ENCODE measurements at places on chromosomes 12 and 14.

DNA sequence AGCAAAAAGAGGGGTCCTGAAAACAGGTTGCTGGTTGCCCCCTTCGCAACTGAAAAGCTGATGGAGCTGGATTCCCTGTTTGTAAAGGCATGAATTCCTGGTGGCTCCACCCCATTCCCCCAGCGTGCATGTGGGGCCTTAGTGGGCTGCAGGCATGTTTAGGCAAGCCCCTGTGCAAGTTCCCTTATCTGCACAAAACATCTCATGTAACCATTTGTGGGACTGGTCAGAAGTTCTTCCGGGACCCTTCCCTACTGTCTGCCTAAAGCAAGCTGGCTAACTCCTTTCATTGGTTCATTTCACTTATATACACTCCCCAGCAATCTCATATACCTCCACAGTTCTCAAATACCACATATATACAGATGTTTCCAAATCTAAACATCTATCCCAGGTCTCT lies 24.0 kb upstream of the HIGD1C start:
- DNase-seq: no peak

GRCh38 chr12:26124446-26125399 lies at the start of gene BHLHE41:
BHLHE41 (minus strand) TSS chr12:26125037; CDS start chr12:26124779, 258 bp downstream.
- no peak for DNase-seq

- DNase-seq: no peak
Measured at GRCh38 chr12:5236022-5236640, 192.5 kb downstream of the KCNA5 start.

DNA sequence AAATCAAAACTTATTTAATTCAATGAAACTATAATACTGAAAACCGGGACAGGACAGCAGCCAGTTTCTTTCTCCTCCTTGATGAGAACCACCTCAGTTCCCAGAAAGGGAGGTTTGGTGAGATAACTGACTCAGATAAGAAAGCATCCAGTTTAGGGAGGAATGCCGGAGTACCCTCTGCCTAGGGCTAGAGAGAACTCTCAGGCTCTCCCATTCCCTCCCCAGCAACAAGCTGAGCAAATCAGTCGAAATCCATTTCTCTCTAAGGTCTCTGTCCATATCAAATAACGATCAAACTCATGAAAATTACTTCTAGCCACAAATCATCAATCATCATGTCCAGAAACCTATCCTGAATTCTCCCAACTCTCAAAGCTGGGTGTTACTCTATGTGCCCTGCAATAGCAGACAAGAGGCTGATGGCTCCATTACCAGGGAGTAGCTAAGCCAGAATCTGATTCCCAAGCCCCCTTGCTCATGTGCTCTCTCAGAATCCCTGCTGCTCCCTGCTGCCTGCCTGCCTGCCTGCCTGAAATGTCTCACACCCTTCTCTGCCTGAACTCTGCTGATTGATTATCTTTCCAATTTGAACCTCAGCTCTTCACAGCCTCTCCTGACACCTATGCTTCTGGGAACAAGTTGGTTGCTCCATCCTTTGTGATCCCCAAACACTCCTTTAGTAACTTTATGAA lies 49.4 kb downstream of the SLC25A47 start:
- DNase-seq: no peak

- no peak for DNase-seq
Measured at GRCh38 chr12:6695313-6696045, 5.1 kb downstream of the PIANP start.

- DNase-seq: no peak
Measured at GRCh38 chr14:105939810-105940508, 413.6 kb downstream of the TMEM121 start.

GRCh38 chr14:71362920-71363584 lies 455.8 kb downstream of the PCNX1 start:
- no peak for DNase-seq

- DNase-seq: no peak
Measured at GRCh38 chr14:96509457-96510090, 7.4 kb downstream of the PAPOLA start.

GRCh38 chr12:6708960-6709394 lies 8.4 kb upstream of the PIANP start:
- DNase-seq: no peak

GRCh38 chr12:64797156-64797555 lies 27.3 kb upstream of the TBC1D30 start:
- no peak for DNase-seq

DNA sequence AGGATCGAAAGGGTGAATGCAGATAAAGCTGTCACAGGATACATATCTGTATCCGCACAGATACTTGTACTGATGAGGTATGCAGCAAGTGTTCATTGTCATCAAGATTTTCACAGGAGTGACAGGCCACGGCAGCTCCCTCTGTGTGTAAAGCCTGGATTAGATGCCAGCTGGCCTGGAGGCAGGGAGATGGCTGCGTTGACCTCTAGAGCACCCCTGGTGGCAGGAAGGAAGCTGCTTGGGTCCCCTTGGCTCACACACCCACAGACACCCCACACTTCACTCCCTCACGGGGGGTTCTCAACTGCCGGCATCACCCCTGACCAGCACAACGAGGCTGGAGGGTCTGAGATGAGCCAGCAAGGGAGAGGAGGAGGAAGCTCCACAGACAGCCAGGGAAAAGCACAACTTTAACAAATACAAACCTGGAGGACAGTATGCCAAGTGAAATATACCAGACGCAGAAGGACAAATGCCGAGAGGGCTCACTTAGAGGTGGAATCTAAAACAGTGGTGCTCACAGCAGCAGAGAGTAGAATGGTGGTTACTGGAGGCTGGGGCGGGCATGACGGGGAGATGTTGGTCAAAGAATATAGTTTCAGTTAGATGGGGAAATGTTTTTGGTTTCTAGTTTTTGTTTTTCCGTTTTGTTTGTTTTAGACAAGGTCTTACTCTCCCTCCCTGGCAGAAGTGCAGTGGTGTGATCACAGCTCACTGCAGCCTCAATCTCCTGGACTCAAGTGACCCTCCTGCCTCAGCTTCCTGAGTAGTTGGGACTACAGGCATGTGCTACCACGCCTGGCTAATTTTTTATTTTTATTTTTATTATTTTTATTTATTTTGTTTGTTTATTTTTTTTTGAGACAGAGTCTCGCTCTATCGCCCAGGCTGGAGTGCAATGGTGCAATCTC lies 45.7 kb downstream of the TEAD4 start:
- DNase-seq: no peak

DNA sequence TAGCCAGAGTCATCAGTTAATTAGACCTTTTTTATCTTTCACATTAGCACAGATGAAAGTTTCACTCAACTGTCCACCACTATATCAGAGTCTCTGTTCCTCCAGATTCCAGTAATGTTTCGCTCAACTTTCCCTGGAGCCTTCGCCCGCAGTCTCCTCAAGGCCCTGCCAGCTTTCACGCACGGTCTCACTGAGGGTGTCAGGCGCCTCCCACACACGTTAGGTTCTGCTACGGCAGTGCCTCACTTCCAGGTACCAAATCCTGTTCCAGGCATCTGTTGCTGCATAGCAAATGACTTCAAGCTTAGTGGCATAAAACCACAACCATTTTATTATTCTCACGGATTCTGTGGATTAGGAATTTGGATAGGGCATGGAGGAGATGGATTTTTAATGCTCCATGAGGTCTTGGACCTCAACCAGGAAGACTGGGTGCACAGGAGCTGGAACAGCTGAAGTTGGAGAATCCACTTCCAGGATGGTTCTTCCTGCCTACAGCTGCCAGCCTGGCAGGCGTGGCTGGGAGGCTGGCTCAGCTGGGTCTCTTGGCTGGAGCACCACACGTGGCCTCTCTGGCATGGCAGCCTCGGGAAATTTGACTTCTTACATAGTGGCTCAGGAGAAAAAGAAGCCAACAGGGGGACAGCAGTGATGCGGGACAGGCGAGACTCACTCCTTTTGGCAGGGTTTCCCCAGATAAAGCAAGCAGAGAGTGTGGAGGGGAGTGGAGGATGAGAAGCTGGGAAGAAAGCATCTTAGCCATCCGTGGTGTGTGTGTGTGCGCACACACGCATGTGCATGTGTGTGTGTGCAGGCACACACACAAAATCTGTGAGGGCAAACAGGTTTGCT lies 21.3 kb upstream of the BCDIN3D start:
- DNase-seq: no peak

DNA sequence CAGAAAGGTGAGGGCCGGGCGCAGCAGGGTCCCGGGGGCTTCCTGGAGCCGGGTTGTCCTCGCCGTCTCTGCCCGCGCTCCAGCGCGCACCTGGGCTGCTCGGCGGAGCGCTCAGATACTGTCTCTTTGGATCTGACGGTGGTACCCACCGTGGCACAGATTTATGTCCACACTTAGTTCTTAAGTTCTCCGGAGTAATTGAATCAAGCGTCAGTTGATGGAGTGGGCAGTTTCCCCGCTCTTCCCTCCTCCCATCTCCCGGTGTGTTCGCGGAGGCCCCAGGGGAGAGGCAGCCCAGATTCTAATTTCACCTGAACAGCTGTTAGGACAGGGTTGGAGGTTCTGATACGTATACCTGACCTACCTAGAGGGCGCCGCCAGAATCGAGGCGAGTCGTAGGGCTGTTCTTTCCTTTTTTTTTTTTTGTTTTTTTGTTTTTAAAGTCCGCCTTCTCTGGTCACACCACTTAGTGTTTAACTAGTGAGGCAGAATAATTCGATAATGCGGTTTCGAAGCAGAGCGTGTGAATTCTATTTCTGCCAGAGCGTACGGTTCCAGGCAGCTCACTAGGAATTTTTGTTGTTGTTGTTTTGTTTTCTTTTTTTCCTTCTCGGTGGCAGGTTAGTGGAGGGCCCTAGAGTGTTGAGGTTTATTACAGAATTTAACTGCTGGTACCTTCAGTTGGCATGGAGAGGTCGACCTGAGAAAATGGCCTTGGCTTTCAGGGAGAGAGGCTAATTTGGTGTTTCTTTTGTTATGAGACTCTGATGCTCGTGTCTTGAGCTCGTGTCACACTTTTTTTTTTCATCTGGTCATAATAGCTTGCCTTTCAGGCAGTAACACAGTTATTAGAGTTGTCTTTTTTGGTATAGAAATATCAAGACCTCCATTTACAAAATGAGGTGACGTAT lies 22.3 kb upstream of the GNS start:
- DNase-seq: no peak

- no peak for DNase-seq
Measured at GRCh38 chr14:65027127-65027799, 40.6 kb downstream of the FNTB start.

- DNase-seq: no peak
Measured at GRCh38 chr14:22320362-22320750, 268.7 kb downstream of the DAD1 start.

GRCh38 chr12:43835656-43836474 lies at the start of gene TMEM117:
TMEM117 (plus strand) TSS chr12:43836081.
- peak; percentile 29 for DNase-seq

GRCh38 chr12:59844750-59845149 lies 248.9 kb downstream of the SLC16A7 start:
- DNase-seq: no peak

- no peak for DNase-seq
Measured at GRCh38 chr12:131375972-131376345, 334.9 kb upstream of the SFSWAP start.

GRCh38 chr12:44509471-44509870 lies 366.6 kb downstream of the NELL2 start:
- no peak for DNase-seq

GRCh38 chr12:31387466-31387865 lies 61.5 kb upstream of the SINHCAF start:
- DNase-seq: no peak

GRCh38 chr12:111110556-111110955 lies 190.2 kb upstream of the MYL2 start:
- no peak for DNase-seq

DNA sequence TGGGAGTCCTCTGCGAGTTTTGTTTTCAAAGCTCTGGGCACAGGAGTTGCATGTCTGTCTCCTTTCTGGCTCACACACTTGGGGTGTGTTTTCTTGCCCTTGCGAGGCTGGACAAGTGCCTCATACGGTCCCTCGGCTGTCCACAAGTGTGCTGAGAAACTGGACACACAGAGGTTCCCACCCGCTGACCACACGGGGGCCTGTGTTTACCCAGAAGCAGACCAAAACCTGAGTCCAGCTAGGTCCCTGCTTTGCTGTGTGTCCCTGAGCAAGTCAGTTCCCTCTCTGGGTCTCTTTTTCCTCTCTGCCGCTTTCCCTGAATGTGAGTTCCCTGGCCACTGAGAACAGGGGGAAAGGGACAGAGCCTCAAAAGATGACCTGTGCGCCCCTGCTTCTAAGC lies 678 bp upstream of the OAS2 start:
- no peak for DNase-seq

DNA sequence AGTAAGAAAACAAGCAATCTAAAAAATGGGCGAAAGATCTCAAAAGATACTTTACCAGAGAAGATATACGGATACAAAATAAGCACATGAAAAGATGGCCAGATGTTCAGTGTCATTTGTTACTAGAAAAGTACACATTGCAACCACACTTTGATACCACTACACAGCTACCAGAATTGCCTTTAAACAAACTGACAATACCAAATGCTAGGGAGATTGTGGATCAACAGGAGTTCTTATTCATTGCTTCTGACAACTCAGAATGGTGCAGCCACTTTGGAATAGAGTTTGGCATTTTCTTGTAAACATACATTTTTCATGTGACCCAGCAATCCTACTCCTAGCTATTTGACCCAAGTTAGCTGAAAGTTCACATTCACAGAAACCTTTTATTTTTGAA lies 136.3 kb downstream of the FUT8 start:
- no peak for DNase-seq

DNA sequence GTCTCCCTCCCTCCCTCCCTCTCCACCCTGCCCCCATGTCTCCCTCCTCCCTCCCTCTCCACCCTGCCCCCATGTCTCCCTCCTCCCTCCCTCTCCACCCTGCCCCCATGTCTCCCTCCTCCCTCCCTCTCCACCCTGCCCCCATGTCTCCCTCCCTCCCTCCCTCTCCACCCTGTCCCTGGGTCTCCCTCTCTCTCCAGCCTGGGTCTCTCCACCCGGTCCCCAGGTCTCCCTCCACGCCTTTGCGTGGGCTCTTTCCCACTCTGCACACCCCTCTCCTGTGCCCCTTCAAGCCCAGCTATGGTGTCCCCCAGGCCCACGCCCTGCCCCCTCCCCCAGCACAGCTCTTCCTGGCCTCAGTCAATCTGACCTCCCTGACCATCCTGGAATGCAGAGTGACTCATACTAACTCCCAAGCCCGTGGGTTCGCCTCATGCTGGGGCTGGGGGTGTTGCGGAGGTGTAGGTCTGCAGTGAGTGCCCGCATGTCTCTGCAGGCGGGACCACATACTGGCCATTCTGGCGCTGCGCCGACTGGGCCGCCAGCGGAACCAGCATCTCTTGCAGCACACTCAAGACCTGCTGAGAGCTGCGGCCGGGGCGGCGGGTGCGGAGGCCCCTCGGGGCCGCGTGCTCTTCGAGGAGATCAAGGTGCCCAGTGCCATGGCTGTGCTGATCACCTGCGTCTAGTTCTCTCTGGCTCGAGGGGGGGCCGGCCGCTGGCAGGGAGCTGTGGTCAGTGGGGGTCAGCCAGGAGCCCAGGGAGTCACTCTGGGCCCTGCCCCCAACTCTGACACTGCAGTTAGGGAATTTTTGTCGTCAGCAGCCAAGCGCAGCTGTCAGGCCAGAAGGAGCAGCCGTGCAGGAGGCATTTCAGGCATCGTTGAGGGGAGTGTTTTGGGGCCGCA lies 13.5 kb upstream of the TNFAIP2 start:
- no peak for DNase-seq

GRCh38 chr12:29317556-29318363 lies 63.2 kb downstream of the ERGIC2 start:
- DNase-seq: no peak
